ENCODE measurements at places on chromosomes 16 and 17.

DNA sequence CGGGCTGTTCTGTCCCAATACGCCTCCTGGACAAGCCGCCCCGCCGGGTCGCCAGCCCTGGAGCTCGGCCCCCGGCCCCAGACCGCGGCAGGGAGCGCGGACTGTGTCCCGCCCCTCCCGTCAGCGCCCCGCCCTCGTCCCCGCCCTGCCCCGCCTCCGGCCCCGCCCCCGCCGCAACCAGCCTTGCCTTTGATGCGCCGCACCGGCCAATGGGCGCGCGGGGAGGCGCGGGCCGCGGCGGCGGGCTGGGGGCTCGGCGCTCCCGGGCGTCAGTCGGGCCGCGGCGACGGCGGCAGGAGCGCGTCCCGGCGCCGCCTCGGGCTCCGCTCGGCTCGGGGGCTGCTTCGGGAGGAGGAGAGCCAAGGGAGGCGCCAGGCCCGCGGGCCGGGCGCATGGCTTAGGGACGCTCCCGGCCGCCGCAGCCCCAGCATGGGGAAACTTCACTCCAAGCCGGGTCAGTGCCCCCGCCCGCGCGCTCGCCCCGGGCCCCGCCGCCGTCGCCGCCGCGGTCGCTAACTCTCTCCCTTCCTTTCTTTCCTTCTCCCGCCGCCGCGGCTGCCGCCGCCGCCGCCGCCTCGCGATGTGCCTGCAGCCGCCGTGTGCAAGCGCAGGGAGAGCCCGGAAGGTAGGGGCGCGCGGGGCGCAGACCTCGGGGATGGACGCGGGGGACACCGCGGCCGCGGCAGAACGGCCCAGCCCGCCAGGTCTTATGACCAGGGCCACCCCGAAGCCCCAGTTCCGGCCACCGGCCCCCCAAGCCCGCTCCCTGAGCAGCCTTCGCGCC, at the start of gene NKD1:
Gene NKD1 (plus strand): TSS at position 272 of the 784 bp plus-strand sequence. CDS start 158 bp downstream, at position 430.
- peak; percentile 87 for DNase-seq

GRCh38 chr17:76948726-76949342, 80.6 kb downstream of the MGAT5B start:
- DNase-seq = no peak

- peak; percentile 79 for DNase-seq
Measured at GRCh38 chr17:81253358-81254131, 14.4 kb downstream of the NDUFAF8 start.

GRCh38 chr17:30586818-30587595, 109.8 kb downstream of the GOSR1 start:
- no peak for DNase-seq

GRCh38 chr16:67529582-67530012, 968 bp downstream of the RIPOR1 start:
- no peak for DNase-seq

GRCh38 chr17:8225813-8226535, 15.6 kb upstream of the AURKB start:
- DNase-seq = peak; percentile 86

DNA sequence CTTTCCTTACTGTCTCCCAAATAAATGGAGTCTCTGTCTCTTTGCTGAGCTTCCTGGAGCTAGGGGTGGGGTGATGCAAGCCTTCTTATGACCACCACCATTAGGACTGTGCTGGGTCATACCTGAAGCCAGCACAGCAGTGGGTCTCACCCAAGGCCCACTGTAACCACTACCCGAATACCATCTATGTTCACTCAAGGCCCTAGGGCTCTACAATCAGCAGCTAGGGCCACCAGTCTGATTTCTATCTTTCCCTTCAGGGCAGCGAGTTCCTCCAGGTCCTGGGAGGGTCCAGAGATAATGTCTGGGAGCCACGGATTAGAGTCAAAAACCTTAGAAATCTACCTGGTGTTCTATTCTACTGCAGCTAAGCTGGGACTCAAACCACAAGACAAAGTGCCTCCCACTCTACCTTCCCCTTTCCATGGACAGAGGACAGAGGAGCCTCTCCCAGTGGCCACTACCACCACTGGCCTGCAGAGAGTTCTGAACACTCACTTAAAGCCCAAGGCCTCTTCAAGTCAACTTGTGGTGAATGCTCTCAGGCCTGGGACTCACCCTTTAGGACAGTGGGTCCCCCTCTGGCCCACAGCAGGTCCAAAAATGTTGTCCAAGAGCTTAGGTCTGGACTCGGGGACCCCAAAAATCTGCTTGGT, 10.9 kb upstream of the TMEM219 start:
- DNase-seq = no peak

GRCh38 chr17:19260958-19261357, 23.8 kb downstream of the EPN2 start:
- no peak for DNase-seq

GRCh38 chr16:56894331-56894917, 29.4 kb downstream of the SLC12A3 start:
- no peak for DNase-seq

- no peak for DNase-seq
Measured at GRCh38 chr17:41492351-41492750, 2.6 kb upstream of the KRT36 start.

DNA sequence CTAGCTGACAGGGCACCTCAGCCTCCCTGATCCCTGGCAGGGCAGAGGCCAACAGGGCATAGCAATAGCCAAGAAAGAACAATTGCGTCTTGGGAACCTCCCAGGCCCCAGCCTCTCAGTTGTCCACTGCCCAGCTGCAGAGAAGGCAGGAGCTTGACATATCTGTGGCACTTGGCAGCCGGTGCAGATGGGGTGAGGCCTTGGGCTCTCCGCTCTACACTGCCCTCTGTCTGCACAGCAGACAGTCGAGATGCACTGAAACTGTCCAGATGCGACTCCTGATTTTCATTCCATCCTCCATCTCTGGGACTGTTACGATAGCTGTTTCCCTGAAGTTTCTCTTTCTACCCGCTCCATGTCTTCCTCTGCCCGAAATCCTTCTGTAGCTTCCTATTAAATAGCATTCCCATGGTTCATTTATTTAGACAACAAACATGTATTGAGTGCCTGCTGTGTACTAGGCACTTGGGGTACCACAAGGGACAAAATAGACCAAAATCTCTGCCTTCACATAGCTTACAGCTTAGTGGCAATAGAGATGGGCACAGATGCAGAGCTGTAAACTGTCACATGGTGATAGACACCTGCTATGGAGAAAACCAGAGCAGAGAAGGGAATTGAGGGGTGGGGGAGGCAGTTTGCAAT, 3.3 kb downstream of the POLR3E start:
- DNase-seq = peak; percentile 74

DNA sequence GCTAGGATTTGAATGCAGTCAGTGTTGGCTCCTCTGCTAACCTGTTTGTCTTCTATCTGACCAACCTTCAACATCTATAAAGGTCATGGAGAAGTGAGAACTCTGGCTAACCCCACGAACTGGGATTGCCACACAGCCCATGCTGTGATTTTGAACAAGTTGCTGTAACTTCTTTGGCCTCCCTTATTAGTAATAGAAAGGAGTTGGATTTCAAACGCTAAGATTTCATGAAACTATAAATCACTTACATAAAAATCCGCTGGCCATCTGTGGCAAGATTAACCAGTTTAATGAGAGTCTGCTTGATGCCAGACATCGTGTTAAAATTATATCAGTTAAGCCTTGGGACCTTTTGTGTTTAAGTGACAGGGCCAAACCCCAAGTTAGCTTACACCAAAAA, 53.4 kb downstream of the HSD17B2 start:
- DNase-seq = no peak

- DNase-seq = peak; percentile 52
Measured at GRCh38 chr16:75486014-75486675, 9.1 kb downstream of the CHST6 start.

GRCh38 chr17:7572588-7573323, 6.7 kb upstream of the CD68 start:
- peak; percentile 100 for DNase-seq

DNA sequence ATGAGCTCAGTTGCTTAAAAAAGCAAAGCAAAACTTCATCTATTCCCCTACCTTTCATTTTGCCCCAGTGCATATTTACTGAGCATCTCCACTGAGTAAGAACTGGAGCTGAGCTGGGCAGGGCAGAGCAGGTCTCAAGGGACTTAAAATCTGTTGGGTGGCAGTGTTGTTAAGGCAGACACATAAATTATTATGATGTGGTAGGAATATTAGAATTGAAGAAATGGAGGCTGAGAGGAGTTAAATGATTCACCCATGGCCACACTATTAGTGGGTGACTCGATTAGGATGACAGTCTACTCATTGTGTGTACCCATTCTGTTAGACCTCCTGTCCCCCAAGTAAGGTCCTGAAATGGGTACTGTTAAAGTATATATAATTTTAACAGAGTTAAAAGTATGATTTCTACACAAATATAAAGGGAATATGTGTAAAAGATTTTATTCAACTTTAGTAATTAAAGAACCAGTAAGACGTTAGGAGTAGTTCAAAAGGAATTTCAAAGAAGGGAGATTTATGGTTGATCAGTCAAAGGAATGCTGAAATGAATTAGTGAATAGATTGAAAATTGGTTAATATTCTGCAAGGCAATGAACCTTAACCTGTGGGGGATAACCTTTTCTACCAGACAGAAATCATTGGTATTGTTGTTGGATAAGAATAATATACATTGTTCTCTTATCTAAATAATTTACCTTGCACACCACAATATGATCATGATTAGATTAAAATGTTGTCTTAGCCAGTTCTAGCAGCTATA, 17.5 kb downstream of the ITGB3 start:
- no peak for DNase-seq

DNA sequence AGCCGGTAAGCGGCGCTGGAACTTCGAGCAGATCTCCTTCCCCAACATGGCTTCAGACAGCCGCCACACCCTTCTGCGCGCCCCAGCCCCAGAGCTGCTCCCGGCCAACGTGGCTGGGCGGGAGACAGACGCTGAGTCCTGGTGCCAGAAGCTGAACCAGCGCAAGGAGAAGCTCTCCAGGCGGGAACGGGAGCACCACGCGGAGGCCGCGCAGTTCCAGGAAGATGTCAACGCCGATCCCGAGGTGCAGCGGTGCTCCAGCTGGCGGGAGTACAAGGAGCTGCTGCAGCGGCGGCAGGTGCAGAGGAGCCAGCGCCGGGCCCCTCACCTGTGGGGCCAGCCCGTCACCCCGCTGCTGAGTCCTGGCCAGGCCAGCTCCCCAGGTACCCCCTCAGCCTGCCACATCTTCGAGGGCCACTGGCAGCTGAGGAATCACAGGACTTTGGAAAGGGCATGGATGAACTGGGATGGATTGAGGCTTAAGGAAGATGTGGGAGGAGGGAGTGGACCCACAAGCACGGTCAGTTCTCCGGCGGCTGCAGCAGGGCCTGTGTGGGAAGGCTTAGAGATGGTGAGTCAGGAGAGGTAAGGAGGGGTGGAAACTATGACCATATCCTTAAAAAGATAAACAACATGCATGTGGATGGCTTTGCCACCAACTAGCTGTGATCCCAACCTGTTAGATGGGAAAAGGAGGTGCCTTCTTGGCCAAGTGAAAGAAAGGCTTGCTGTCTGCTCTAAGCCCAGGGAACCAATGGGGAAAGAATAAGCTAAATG, 3.4 kb upstream of the LLGL2 start:
- DNase-seq = no peak

- peak; percentile 78 for DNase-seq
Measured at GRCh38 chr16:68658341-68658973, 13.3 kb downstream of the CDH3 start.
